Astrocyte (in vitro differentiated cells and primary cell): ENCODE measurements at places on chromosomes 1 and 21. TPM values are rescaled to one million over a fixed set of nuclear protein-coding genes. Genes with fewer than 3 reads are reported as not detected.
A peak's percentile ranks its signal among the peaks of the same experiment; 100 is the strongest.

- no peak for DNase-seq
- no peaks in the 10 kb centered on the region for H3K36me3 ChIP-seq
- H3K4me3 ChIP-seq = no peak overlapping the region
- peaks cover 37% of the 10 kb centered on the region for H3K4me1 ChIP-seq
- no peak overlapping the region for H3K27ac ChIP-seq
Observed at GRCh38 chr1:31581821-31582810, 5.8 kb downstream of the TINAGL1 start.

GRCh38 chr1:212074313-212074712, 38.8 kb downstream of the DTL start:
- H3K27me3 ChIP-seq = no peaks in the 10 kb centered on the region
- no peaks in the 10 kb centered on the region for H3K4me1 ChIP-seq
- no peak overlapping the region for H3K4me3 ChIP-seq

- H3K27ac ChIP-seq = no peak overlapping the region
- no peak for DNase-seq
- H3K36me3 ChIP-seq = no peaks in the 10 kb centered on the region
- no peak overlapping the region for H3K4me3 ChIP-seq
- peaks cover 20% of the 10 kb centered on the region for H3K4me1 ChIP-seq
Observed at GRCh38 chr1:234932106-234932505, 196.5 kb downstream of the TOMM20 start.

DNA sequence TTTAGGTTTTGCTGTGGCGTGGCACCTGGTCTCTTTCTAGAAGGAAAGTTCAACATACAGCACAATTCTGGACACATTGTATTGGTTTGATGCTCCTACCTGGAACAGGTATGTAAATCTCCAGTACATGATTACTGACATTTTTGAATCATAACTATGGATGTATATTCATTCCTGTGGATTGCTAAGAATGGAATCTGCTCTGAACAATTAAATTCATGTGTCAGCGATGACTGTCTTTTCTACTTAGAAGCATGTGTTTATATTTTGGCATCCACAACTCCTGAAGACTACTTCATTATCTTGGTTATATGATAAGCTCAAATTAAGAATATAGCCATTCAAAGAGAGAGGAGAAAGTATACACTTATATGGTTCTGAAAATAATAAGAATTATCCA, 291.8 kb downstream of the CHRM3 start:
- H3K36me3 ChIP-seq = no peaks in the 10 kb centered on the region
- no peak overlapping the region for H3K27ac ChIP-seq
- H3K27me3 ChIP-seq = no peaks in the 10 kb centered on the region
- no peak for DNase-seq
- no peak overlapping the region for H3K4me3 ChIP-seq

GRCh38 chr1:165492845-165493373, 48.0 kb upstream of the RXRG start:
- H3K4me3 ChIP-seq = no peak overlapping the region
- peaks cover 2% of the 10 kb centered on the region for H3K27me3 ChIP-seq
- no peak overlapping the region for H3K27ac ChIP-seq
- H3K36me3 ChIP-seq = no peaks in the 10 kb centered on the region
- DNase-seq = no peak

- no peak overlapping the region for H3K27ac ChIP-seq
- H3K4me1 ChIP-seq = peaks cover 5% of the 10 kb centered on the region
- H3K36me3 ChIP-seq = peaks cover 7% of the 10 kb centered on the region
- H3K27me3 ChIP-seq = no peaks in the 10 kb centered on the region
Observed at GRCh38 chr1:178451529-178451928, 45.2 kb downstream of the CLEC20A start.

- no peak overlapping the region for H3K4me3 ChIP-seq
- no peaks in the 10 kb centered on the region for H3K36me3 ChIP-seq
- H3K27ac ChIP-seq = no peak overlapping the region
- H3K4me1 ChIP-seq = peaks cover 30% of the 10 kb centered on the region
- no peaks in the 10 kb centered on the region for H3K27me3 ChIP-seq
- no peak for DNase-seq
Observed at GRCh38 chr1:94644352-94644751, 102.8 kb upstream of the F3 start.

DNA sequence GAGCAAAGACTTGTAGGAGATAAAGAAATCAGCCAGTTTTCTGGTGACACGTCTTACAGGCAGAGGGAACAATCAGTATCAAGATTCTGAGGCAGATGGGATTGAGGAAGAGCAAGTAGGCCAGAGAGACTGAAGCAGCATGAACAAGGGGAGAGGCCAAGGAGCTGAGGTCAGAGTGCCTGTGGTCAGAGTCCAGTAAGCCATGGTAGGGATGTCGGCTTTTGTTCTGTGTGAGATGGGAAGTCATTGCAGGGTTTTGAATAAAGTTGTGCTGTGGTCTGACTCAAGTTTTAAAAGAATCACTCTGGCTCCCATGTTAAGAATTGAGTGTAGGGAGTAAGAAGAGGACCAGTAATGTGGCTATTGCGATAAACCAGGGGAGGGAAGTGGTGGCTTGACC, 85.9 kb upstream of the IVNS1ABP start:
- no peak overlapping the region for H3K27ac ChIP-seq
- no peaks in the 10 kb centered on the region for H3K27me3 ChIP-seq
- no peak overlapping the region for H3K4me3 ChIP-seq
- peak; percentile 1 for DNase-seq
- peaks cover 12% of the 10 kb centered on the region for H3K4me1 ChIP-seq
- H3K36me3 ChIP-seq = no peaks in the 10 kb centered on the region

- H3K27ac ChIP-seq = no peak overlapping the region
- H3K4me1 ChIP-seq = peaks cover 16% of the 10 kb centered on the region
- H3K27me3 ChIP-seq = no peaks in the 10 kb centered on the region
- no peak overlapping the region for H3K4me3 ChIP-seq
Observed at GRCh38 chr1:67846538-67846937, 13.3 kb upstream of the GNG12 start.

DNA sequence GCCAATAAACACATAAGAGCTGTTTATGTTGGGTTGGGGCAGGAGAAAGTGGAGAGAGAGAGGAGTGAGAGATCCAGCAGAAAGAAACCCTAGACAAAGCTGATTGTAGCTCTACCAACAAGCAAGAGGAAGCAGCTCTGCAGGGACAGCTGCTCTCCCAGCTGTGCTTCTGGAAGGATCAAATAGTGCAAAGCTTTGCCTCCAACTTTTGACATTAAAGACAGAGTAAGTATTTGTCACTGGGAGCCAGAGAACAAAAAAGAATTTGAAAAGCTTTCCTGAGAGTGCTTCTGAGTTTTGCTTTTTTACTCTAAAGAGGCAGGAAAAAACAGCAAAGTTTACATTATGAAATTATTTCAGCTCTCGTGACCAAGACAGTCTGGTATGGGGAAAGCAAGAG, 28.5 kb upstream of the C1orf198 start:
- H3K4me1 ChIP-seq = peaks cover 5% of the 10 kb centered on the region
- no peak overlapping the region for H3K27ac ChIP-seq
- H3K36me3 ChIP-seq = no peaks in the 10 kb centered on the region
- H3K4me3 ChIP-seq = no peak overlapping the region
- no peaks in the 10 kb centered on the region for H3K27me3 ChIP-seq

GRCh38 chr1:221937155-221937953, 195.5 kb upstream of the DUSP10 start:
- no peak overlapping the region for H3K4me3 ChIP-seq
- no peak overlapping the region for H3K27ac ChIP-seq
- no peaks in the 10 kb centered on the region for H3K27me3 ChIP-seq
- no peaks in the 10 kb centered on the region for H3K36me3 ChIP-seq
- no peak for DNase-seq
- no peaks in the 10 kb centered on the region for H3K4me1 ChIP-seq

GRCh38 chr21:14306126-14306907, 76.6 kb downstream of the HSPA13 start:
- no peaks in the 10 kb centered on the region for H3K36me3 ChIP-seq
- H3K4me1 ChIP-seq = no peaks in the 10 kb centered on the region
- H3K27me3 ChIP-seq = no peaks in the 10 kb centered on the region
- H3K27ac ChIP-seq = no peak overlapping the region

DNA sequence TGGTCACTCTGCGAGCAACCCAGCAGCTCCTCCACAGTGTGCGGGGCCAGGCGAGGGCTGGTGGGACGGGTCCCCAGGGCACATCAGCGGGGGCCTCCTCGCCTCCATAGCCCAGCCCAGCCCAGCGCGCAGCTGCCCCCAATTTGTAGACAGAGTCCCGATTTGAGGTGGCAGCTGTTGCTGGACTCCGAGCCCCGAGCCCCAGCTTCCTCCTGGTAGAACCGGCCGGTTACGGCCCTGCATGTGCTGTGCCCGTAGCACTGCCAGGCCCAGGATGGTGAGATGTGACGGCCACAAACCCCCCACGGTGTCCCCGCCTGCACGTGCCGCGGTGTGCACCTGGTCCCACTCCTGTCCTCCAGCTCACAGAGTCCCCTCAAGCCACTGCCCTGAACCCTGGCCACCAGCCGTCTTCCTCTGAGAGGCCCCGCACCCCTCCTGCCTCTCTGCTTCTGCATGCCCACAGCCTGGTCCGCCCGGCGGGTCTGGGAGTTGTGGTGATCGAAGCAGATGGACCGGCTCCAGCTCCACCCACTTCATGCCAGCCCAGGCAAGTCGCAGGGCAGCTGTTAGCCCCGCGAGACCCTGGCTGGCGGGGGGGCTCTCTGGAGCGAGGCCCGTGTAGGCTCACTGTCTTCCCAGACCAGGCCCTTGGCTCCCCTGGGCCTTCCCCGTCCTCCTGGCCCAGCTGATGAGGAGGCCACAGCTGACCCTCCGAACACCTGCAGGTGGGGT, 55.5 kb downstream of the MORN1 start:
- no peaks in the 10 kb centered on the region for H3K36me3 ChIP-seq
- H3K4me3 ChIP-seq = no peak overlapping the region
- H3K27me3 ChIP-seq = no peaks in the 10 kb centered on the region
- no peak for DNase-seq
- H3K4me1 ChIP-seq = peaks cover 8% of the 10 kb centered on the region

The C8B gene
- not detected in 2 replicates for total RNA-seq

The RGS4 gene
- total RNA-seq = 16.2 and 23.8 TPM in 2 replicates

The ECM1 gene
- total RNA-seq = 26.0 and 27.4 TPM in 2 replicates

The TBX15 gene
- total RNA-seq = 0.07 and 0.10 TPM in 2 replicates

The TFF3 gene
- total RNA-seq = 0.84 TPM in 1 of 2 replicates, not detected in the other

The UBR4 gene
- total RNA-seq = 133 and 153 TPM in 2 replicates

The MCOLN2 gene
- total RNA-seq = 1.4 and 1.6 TPM in 2 replicates

The AK4 gene
- total RNA-seq = 133 and 142 TPM in 2 replicates

The BATF3 gene
- 1.9 and 2.5 TPM in 2 replicates for total RNA-seq
